ENCODE measurements at places on chromosomes 5 and 9.

GRCh38 chr9:117742131-117742530 lies 37.9 kb downstream of the TLR4 start:
- DNase-seq: no peak

GRCh38 chr5:143370440-143370839 lies 33.0 kb downstream of the NR3C1 start:
- no peak for DNase-seq

DNA sequence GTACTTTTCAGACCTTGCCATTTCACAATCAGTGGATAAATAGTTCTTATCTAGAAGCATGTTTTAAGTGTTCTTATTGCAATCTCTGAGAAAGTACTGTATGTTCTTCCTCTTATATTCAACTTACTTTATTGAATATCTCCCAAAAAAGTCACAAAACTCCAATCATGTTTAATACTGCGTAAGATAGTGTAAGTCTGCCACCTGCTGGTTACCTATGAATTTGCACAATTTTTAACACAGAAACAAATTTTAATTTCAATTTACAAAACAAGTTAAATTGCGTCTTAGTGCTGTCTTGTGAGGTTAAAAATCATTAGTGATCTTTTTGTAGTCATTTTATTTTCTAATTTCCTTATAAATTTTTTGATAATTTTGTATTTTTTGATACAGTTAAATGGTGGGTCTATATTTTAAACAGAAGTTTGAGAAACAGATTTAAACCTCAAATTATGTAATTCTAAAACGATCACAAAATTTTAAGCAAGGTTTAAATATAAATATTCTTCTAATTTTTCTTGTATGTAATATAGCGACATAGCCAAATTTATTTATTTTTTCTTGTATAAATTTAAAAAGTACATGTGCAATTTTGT lies 115.8 kb downstream of the EMB start:
- no peak for DNase-seq

DNA sequence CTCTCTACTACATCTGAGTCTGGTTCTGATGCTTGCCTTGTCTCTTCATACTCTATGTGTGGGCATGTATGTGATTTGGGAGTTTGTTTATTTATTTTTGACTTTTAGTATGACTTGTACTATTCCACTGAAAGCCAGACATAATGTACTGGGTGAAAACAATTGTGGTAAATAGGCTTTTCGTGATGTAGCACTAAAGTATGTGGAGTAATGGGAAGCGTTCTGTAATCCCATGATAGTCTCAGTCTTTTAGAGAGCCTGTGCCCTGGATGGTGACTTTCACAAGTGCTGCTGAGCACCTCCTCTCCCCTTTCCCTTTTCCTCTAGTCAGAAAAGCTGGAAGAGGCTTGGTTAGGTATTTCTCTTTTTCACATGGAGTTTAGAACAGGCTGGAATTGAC lies 85.8 kb upstream of the S1PR3 start:
- DNase-seq: no peak

DNA sequence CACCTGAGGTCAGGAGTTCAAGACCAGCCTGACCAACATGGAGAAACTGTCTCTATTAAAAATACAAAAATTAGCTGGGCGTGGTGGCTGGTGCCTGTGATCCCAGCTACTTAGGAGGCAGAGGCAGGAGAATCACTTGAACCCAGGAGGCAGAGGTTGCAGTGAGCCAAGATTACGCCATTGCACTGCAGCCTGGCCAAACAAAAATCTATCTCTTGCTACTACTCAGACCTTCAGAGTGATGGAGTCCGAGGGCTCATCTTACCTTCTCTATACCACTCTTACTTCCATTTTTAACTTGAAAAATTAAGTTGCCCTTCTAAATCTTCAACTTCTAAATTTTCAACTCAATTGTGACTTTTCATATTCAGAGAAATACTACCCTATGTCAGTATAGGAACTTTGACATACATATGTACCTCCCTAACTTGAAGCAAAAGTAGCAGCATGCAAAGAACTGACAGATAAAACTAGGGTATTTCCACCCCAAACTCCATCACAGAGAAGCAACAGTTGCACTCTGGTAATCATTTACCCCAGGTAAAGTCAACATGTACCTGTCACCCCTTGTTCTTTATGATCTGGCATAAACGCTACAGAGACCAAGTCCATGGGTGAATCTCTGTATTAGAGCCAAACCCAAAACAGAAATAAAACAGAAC lies 11.4 kb downstream of the ZFAND5 start:
- no peak for DNase-seq

DNA sequence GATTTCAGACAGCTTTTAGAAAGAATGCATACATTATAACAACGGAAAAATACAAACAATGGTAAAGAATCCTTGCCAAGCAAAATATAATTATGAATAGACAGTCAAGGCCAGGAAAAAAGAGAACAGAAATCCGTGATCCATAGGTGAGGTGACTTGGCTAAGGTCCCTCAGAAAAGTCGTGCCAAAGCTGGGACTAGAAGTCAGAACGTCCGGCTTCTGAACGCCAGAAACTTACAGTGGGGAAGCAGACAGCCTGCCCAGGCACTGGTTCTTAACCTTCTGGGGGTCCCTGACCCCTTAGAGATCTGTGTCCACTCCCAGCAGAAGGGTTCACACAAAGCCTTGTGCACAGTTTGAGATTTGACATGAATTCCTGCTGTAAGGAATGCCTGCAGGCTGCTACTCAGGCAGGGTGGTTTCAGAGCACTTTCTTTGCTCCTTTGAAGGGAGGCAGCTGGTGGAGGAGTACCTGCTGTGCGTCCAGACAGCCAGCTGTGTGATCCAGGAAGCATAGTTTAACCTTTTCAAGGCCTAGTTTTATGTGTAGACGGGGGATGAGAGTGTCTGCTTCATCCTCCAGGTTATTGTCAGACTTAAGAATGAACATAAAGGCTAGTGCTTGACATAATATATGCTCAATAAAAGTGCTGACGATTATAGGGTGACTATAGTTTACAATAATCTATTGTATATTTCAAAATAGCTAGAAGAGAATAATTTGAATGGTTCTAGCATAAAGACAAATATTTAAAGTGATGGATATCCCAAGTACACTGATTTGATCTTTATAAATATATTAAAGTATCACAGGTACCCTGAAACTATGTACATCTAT lies 852 bp downstream of the ARHGEF37 start:
- DNase-seq: no peak

DNA sequence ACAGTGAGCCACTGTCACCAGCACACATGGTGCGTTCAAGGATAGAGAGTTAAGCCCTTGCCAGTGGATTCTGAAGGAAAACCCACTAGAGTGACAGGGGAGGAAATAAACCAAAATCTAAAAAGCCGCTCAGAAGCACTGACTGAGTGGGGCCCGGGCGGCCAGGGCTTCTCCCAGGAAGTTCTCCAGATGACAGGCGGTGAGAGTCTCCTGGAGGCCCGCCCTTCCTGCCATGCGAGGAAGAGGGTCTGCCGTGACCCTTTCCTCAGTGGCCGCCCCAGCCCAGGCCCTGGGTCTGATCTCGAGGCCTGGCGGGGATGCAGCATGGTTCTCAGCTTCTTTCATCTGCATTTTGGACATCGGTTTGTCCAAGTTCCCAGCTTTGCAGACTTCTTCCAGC lies 14.9 kb downstream of the OLFM1 start:
- DNase-seq: no peak

DNA sequence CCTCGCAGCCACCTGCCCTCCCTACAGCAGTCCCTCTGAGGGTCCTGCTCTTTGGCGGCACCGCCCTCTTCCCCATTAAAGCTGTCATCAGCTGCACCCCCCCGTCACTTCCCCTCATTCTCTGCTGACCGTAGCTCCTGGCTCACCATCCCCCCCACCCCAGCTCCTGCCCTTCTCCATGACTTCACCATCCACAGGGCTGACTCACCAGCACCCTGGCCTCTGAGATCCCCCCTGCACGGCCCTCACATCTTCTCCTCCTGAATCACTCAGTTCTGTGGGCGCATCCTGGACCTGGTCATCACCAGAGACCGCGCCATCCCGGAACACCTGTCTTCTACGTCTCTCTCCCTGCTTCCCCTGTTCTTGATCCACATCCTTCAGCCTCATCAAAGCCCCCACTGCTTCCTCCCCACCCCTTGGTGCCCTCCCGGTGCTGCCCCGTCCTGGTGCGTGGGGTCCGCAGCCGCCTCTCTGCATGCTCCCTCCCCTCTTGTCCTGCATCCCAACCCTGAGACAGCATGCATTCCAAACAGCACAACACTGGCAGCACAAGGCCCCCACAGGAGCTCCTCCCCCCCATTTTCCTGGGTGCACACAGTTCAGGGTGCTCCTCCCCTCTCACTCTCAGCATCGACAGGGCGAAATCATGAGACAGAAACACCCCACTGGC lies 12.9 kb downstream of the FLT4 start:
- no peak for DNase-seq

DNA sequence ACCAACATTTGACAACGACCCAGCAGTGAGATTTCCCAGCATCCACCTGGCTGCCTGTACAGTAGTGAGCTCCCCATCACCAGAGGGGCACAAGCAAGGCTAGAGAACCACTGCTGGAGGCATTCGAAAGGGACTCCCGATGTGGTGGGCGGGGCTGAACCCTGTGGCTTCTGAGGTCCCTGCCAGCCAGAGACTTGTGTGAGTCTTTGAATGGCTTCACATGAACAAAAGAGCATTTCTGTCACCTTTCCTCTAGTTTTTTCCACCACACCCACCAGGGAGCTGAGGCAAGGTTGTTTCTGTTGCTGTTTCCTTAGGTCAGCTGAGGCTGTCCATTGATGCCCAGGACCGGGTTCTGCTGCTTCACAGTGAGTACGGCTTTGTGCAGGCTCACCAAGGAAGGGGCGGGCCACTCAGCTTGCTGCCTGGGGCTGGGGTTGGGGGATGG lies 15.7 kb downstream of the RGS3 start:
- DNase-seq: peak; percentile 12

- no peak for DNase-seq
These were observed 448 bp upstream of the GPRIN1 start for GRCh38 chr5:176610435-176610773.

DNA sequence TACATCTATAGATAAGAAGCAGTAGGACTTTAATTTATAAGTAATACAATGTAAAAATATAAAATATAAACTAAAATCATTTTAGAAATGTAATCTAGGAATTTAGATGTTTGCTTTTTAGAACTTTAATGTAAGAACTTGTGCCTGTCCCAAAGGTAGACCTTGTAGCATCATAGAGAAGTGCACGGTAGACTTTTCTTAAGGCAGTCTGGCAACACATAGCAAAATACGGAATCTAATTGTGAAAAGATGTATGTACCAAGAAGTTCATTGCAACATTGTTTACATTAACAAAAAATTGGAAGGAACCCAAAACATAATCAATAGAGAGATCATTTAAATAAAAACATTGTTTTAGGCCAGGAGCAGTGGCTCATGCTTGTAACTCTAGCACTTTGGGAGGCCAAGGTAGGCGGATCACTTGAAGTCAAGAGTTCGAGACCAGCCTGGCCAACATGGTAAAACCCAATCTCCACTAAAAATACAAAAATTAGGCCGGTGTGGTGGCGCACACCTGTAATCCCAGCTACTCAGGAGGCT lies 84.6 kb upstream of the SMIM15 start:
- DNase-seq: no peak

GRCh38 chr5:95718203-95718602 lies 12.9 kb upstream of the RHOBTB3 start:
- DNase-seq: no peak

DNA sequence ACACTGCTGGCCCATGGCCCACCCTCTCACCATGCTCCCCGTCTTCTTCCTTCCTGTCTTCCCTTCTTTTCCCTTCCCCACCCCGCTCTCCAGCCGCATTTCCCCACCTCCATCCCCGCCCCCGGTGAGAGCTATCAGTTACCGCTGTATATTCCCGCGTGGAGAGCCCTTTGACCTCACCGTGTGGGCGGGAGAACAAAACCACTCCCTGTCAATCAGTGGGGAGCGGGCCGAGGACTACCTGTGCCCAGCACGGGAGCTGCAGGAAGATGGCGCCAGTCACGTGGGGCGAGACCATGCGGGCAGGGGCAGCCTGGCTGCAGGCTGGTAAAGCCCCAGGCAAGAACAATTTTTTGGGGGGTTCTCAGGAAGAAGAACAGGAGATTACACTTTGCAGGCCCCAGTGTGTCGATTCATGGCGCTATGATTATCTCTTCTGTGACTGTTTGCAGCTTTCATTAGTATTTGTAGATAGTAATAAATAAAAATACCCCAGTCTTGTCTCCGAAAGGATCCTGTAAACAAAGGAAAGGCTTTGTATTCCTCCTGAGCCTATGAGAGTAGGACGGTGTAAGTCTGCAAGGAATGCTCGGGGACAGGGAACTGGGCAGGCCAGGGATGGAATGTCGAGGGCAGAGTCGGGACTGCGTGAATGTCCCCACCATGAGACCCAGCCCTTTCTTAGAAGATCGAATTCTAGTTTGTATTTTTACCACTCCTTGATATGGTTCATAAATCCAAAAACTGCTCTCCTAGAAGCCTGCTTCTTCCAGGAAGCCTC lies 14.8 kb upstream of the DMRT1 start:
- no peak for DNase-seq

DNA sequence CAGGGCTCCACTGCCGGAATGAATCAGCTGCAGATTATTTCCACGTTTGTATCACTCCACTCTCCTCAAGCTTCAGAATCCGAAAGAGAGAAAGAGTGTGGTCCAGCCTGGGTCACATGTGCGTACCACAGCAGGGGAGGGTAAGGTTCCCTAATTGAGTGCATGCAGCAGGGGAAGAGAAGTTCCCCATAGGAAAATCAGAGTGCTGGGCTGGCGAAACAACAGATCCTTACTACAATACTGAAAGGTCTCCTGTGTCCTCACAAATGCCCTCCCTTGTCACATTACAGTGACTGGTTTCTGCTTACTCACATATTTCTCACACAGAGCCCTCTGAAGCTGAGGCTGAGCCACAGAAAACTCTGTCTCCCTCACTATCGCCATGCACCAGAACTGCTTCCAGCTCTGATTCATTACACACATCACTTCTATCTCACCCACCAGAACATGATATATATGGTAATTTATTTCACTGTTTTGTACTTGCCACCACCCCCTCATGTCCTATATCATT lies 532.2 kb upstream of the TUSC1 start:
- DNase-seq: no peak

DNA sequence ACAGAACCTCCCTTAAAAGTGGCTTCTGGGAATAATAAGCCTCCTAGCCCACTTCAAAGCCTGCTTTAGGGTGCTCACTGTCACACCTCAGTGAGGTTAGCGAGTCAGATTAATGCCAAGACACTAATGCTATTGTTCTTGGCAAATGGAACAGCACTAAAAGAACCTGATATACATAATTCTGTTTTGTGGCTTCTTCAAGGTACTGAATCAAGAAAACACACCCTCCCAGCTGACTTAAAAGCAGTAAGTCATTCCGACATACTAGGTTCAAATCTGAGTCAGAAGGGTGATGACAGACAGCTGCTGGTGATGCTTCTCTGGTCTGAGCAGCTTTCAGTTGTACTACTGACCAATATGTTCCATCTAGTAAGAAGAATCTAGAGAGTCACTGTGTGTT lies 121.6 kb downstream of the OXCT1 start:
- no peak for DNase-seq

GRCh38 chr9:16753256-16753655 lies 117.2 kb downstream of the BNC2 start:
- DNase-seq: no peak

Measured in effector memory CD8-positive, alpha-beta T cell (primary cell).